Immature natural killer cell (primary cell): ENCODE measurements at places on chromosomes 11 and 22. TPM values are rescaled to one million over a fixed set of nuclear protein-coding genes. Genes with fewer than 3 reads are reported as not detected.

The CRYAB gene
- polyA plus RNA-seq: not detected

The SGSM1 gene
- 1.5 TPM for polyA plus RNA-seq

The DDX6 gene
- 90.2 TPM for polyA plus RNA-seq

DNA sequence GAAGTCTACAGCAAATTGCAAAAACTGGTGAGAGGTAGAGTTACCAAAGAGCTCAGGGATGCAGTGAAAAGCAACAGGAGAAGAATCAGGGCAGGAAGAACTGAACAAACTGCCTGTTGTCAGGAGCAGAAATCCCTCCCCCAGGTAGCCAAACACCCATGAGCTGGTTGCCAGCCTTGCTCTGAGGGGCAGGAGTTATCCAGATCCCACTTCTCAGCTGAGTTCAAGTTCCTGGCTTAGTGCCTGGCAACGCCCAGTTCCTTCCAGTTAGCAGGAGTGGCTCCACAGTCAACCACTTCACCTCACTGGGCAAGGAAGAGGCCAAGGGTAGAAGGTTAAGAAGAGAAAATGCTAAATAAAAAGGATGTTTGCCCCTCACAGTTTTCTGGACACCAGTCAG lies 1.9 kb upstream of the MPZL2 start:
- no peak overlapping the region for H3K4me3 ChIP-seq
- H3K27me3 ChIP-seq: peaks cover 11% of the 10 kb centered on the region
- DNase-seq: no peak
- no peak overlapping the region for H3K27ac ChIP-seq
- H3K4me1 ChIP-seq: peaks cover 12% of the 10 kb centered on the region

DNA sequence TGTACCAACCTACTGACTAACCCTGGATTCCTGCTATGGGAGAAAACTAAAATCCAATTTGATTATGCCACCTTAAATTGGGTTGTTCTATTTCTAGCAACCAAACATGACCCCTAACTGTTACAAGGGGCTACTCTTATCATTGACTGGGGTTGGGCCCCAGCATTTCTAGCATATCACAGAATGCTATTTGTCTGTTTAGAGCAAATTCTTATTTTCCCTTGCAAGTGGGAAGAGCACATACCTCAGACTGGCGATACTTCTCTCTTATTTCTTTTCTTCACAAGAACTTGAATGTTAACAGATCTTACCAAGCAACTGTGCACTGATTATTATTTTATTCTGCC lies 93.7 kb downstream of the C11orf58 start:
- H3K27me3 ChIP-seq: no peaks in the 10 kb centered on the region
- no peak overlapping the region for H3K27ac ChIP-seq
- H3K4me1 ChIP-seq: no peaks in the 10 kb centered on the region
- H3K4me3 ChIP-seq: no peak overlapping the region

DNA sequence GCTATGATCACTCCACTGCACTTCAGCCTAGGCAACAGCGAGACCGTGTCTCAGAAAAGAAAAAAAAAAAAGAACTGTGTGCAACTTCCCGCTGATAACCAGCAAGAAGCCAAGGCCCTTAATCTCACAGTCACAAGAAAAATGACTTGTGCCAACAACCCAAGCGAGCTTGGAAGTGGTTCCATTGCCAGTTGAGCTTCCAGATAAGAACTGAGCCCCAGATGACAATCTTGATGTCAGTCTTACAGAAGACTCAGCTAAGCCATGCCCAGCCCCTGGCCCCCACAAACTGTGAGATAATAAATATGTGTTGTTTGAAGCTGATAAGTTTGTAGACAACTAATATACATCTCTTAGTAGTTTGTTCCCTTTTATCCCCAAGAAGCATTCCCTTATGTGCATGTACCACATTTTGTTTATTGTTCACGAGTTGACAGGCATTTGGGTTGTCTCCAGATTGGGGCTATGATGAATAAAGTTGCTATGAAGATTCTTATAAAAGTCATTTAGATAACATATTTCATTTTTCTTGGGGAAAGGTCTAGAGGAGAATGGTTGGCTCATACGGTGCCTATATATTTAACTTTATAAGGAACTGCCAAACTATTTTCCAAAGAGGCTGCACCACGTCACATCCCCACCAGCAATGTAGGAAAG lies 85.9 kb downstream of the TIMP3 start:
- no peak for DNase-seq
- no peak overlapping the region for H3K27ac ChIP-seq
- H3K4me1 ChIP-seq: no peaks in the 10 kb centered on the region

- H3K36me3 ChIP-seq: no peaks in the 10 kb centered on the region
- DNase-seq: no peak
- no peaks in the 10 kb centered on the region for H3K27me3 ChIP-seq
- H3K4me1 ChIP-seq: no peaks in the 10 kb centered on the region
- no peak overlapping the region for H3K4me3 ChIP-seq
Measured at GRCh38 chr11:44690651-44691050, 36.1 kb upstream of the TSPAN18 start.

GRCh38 chr22:35258191-35258988 lies 1.1 kb downstream of the HMGXB4 start:
- H3K27ac ChIP-seq: peak overlapping the region; percentile 91
- DNase-seq: no peak
- H3K36me3 ChIP-seq: no peaks in the 10 kb centered on the region
- peaks cover 9% of the 10 kb centered on the region for H3K27me3 ChIP-seq
- H3K4me3 ChIP-seq: peak overlapping the region; percentile 93
- H3K4me1 ChIP-seq: peaks cover 18% of the 10 kb centered on the region

- H3K27me3 ChIP-seq: peaks cover 4% of the 10 kb centered on the region
- no peak within 1 kb of the TSS for H3K27ac ChIP-seq
- H3K4me3 ChIP-seq: no peak within 1 kb of the TSS
- H3K4me1 ChIP-seq: peaks cover 5% of the 10 kb centered on the region
- no peak for DNase-seq
- H3K36me3 ChIP-seq: no peaks in the 10 kb centered on the region
Measured at GRCh38 chr11:18248561-18248960, at the start of gene SAA2. SAA2 (minus strand) TSS chr11:18248668; CDS start chr11:18248011, 657 bp downstream.

The OR8D4 gene
- not detected for polyA plus RNA-seq

The GLYATL2 gene
- not detected for polyA plus RNA-seq

DNA sequence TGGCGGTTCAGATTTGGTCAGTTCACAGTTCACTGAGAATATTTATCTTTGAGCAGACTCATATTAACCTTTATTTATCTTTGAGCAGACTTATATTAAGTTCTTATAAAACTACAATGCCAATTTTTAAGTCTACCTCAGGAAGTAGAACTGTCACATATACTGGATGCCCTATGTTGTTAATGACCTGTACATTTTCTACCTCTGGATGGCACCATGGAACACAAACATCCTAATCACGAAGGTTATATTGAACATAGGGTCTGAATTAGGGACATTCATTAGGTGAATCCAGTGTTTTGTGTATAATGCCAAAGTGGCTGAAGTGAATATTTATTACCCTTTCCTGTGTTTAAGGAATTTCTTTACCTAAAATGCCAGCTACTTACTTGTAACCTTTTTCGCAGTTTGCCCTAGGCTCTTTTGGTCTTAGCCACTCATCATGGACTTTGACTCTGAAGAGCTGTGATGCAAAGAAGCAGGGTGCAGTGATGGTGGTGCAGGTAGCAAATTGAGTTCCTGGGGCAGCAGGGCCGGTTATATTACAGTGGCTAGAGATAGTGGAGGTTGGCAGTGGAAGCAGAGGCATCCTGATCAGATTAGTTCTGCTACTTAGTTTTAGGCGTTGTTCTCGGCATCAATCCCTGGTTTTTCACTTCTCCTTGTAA lies 71.8 kb downstream of the STIM1 start:
- DNase-seq: no peak
- peaks cover 47% of the 10 kb centered on the region for H3K4me1 ChIP-seq
- no peak overlapping the region for H3K4me3 ChIP-seq
- no peaks in the 10 kb centered on the region for H3K36me3 ChIP-seq

The TFIP11 gene
- 18.0 TPM for polyA plus RNA-seq

The UPK2 gene
- polyA plus RNA-seq: 1.4 TPM

DNA sequence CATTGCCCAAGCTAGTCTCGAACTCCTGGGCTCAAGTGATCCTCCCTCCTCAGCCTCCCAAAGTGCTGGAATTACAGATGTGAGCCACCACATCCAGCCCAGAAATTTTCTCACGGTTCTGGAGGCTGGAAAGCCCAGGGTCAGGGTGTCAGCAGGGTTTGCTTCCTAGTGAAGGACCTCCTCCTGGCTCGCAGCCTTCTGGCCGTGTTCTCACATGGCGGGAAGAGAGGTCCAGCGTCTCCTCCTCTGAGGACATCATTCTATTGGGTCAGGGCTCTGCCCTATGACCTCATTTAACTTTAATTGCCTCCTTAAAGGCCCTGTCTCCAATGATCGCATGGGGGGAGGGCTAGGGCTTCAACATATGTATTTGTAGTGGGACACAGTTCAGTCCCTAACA lies 38.1 kb downstream of the SDHAF2 start:
- H3K4me3 ChIP-seq: no peak overlapping the region
- H3K27me3 ChIP-seq: no peaks in the 10 kb centered on the region
- peaks cover 7% of the 10 kb centered on the region for H3K36me3 ChIP-seq
- no peaks in the 10 kb centered on the region for H3K4me1 ChIP-seq
- DNase-seq: no peak
- no peak overlapping the region for H3K27ac ChIP-seq

The MMP7 gene
- polyA plus RNA-seq: not detected

The IL10RA gene
- 460 TPM for polyA plus RNA-seq

- no peak for DNase-seq
- no peaks in the 10 kb centered on the region for H3K36me3 ChIP-seq
- H3K27me3 ChIP-seq: peaks cover 4% of the 10 kb centered on the region
- H3K4me1 ChIP-seq: no peaks in the 10 kb centered on the region
Measured at GRCh38 chr11:123187248-123187647, 7.8 kb downstream of the CLMP start.

DNA sequence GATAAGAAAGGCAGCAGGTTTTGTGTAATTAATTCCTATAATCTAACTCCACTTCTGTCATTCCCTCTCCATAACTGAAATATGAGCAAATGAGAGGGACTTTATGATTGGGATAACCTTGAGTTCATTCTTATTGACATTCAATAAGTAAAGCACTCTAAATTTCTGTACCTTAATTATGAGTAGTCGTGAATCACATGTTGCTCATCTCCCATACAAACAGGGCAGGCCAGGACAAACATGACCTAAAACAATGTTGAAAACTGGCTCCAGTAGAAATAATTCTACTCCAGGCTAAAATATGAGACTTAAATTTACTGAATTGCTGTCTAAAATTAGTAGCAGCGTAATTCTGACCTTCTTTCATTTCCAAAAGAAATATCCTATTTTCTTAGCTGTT lies 505.4 kb downstream of the NELL1 start:
- H3K27ac ChIP-seq: no peak overlapping the region
- peaks cover 3% of the 10 kb centered on the region for H3K36me3 ChIP-seq
- H3K27me3 ChIP-seq: peaks cover 2% of the 10 kb centered on the region
- no peaks in the 10 kb centered on the region for H3K4me1 ChIP-seq
- no peak overlapping the region for H3K4me3 ChIP-seq

The ZNF214 gene
- polyA plus RNA-seq: not detected

DNA sequence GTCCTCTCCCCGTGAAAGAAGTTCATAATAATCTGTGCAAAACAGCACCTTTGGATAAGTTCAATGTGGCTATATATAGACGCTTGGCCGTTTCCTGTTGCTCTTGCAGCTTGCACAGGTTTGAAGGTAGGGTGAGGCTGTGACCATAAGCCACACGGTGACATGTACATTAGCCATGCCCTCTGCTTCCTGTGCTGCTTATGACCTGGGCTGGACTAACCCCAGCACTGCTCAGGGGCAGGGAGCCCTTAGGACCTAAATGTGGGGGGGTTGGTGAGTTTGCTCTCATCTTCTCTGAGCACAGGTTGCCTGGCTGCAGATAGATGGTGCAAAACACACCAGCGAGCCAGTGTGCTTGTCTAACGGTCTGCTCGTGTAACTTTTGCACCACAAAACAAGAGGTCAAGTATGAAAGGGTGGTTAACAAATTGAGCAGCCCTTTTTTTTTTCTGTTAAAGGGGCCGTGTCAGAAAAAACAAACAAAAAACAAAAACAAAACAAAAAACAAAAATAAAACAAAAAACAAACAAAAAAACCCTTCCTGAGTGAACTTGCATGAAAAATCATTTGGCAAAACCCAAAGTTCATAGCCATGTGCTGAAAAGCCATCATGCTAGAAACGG lies 37.3 kb downstream of the FLI1 start:
- H3K27ac ChIP-seq: peak overlapping the region; percentile 94
- peak; percentile 67 for DNase-seq
- H3K36me3 ChIP-seq: peaks cover 11% of the 10 kb centered on the region
- peak overlapping the region; percentile 84 for H3K4me3 ChIP-seq
- H3K4me1 ChIP-seq: peaks cover 99% of the 10 kb centered on the region
- H3K27me3 ChIP-seq: peaks cover 9% of the 10 kb centered on the region

GRCh38 chr11:93529707-93530467 lies 13.3 kb downstream of the SMCO4 start:
- H3K27ac ChIP-seq: peak overlapping the region; percentile 84
- H3K27me3 ChIP-seq: no peaks in the 10 kb centered on the region
- DNase-seq: peak; percentile 34
- no peaks in the 10 kb centered on the region for H3K36me3 ChIP-seq

DNA sequence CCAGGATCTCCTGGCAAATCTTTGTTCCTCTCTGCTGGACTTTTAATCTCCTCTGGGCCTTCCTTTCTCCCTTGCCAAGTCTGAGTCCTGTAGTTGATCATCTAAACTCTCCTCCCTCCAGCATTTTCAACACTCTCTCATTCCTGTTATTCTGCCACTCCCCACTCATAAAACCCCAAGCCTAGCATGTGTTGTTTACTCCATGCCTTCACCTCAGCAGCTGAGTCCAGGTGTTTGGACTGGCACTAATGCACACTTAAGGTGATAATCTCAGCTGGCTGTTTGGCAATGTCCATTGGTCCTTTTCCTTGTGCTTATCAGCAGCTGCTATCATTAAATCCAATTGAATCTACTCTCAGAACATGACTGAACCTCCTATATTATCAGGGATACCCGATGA lies 876.8 kb upstream of the TENM4 start:
- H3K27me3 ChIP-seq: no peaks in the 10 kb centered on the region
- no peak for DNase-seq
- no peaks in the 10 kb centered on the region for H3K4me1 ChIP-seq
- no peak overlapping the region for H3K27ac ChIP-seq
- H3K4me3 ChIP-seq: no peak overlapping the region
- H3K36me3 ChIP-seq: no peaks in the 10 kb centered on the region

DNA sequence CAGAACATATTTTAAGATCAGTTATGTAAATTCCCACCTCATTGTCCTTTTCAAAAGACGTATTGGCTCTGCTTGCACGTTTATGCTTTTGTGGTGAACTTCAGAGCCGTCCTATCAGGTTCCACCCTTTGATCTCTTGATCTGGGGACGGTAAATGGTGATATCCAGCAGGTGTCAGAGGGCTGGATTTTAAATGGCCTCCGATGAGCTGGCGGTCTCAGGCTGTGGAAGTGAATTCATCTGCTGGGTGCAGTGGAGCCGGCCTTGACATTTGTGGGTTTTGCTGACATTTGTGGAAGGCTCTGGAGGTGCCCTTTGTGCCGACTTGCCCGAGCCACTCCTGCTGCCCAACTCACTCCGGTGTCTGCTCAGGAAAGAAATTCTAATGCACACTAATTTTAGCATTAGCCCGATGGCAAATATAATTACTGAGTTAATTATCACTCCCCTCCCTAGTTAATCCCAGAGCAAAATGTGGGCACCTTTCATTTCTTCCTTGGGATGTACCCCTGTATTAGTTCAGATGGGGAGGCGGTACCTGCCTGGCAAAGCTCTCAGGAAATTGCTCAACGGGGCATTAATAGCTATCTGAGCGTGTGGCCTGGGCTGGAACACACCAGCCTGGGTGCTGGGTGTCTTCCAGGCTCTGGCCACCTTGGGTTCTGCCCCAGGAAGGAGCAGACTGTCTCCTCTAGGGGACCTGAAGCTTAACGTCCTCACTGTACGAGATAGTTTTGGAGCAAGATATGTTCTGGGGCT lies 9.1 kb downstream of the LRP5 start:
- no peak overlapping the region for H3K4me3 ChIP-seq
- DNase-seq: no peak
- no peaks in the 10 kb centered on the region for H3K4me1 ChIP-seq
- H3K27ac ChIP-seq: no peak overlapping the region
